ENCODE measurements at places on chromosomes 13 and 19.

GRCh38 chr13:106048386-106048785 is 487.1 kb downstream of the EFNB2 start:
- DNase-seq: no peak

GRCh38 chr19:2524840-2525723 is 49.2 kb downstream of the GADD45B start:
- DNase-seq: no peak

- no peak for DNase-seq
Observed at GRCh38 chr13:106513025-106513983, 22.2 kb downstream of the EFNB2 start.

DNA sequence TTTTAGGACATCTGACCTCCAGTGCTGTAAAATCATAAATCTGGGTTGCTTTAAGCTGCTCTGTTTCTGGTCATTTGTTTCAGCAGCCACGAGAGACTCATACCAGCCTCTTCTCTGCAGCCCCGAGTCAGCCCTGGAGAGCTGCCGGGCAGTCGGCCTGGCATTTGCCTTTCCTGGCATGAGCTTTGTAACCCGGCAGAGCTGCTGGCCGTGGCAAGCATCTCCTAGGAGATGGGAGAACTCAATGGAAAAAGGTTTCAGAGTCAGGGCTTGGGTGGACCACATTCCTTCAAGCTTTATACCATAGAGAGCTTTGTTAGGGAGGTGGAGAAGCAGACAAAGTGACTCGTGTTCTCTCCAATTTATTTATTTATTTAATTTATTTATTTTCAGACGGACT is 21.6 kb upstream of the CCL25 start:
- no peak for DNase-seq

- no peak for DNase-seq
Observed at GRCh38 chr13:99033814-99034213, 56.0 kb upstream of the DOCK9 start.

- DNase-seq: no peak
Observed at GRCh38 chr19:410243-410781, 1.4 kb upstream of the C2CD4C start.

GRCh38 chr13:30124131-30124768 is 183.1 kb downstream of the KATNAL1 start:
- no peak for DNase-seq
